ENCODE measurements at places on chromosomes 13 and 19.

DNA sequence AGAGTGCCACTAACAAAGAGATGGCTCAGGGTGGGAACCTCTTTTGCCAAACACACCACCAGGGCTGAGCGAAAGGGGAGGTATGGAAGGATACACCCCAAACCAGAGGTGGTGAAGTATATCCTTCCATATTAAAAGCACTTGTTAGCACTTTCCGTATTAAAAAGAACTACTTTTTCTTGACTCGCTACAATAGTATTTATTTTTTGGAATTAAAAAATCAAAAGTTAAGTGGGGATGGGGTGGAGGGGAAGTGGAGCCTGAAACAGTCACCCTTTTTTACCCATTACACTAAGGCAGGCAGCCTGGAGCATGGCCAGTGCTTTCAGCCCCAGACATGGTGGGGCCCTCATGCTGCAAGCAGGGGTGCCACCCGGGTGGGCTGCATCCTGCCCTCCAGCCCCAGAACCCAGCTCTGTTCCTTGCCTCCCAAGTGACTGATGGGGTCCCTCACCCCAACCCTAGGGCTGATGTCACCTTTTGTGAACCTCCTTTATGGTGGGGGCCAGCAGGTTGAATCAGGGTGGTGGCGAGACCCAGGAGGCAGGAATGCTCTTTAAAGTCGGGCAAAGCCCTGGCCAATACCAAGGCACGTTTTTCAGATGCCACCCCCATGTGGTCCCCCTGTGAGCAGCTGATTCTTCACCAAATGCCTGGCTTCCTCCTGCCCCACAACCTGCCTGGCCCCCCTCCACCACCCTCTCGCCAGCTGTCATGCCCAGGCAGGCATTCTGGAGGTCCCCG, 31.0 kb downstream of the LYL1 start:
- ATAC-seq: no peak

DNA sequence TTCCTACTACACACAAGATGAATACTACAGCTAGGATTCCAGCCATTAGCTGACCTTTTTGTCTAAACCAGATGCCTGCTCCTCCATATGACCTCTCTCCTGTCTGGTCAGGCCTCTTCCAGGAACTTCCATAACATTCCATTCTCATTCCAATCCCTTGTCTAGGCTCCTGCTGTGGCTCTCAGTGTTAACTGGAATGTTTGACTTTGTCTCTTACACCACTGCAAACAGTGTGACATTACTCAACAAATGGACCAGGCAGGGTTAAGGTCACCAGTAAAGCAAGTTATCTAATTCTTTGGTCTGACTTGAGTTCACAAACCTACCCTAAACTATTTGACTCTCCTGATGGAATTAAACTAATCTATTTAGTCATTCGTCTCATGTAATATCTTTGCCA, 2.1 kb upstream of the GPC6 start:
- ATAC-seq: no peak

- no peak for ATAC-seq
Measured at GRCh38 chr13:66489586-66489985, 740.5 kb downstream of the PCDH9 start.

- no peak for ATAC-seq
Measured at GRCh38 chr13:22211876-22212275, 541.0 kb downstream of the FGF9 start.

DNA sequence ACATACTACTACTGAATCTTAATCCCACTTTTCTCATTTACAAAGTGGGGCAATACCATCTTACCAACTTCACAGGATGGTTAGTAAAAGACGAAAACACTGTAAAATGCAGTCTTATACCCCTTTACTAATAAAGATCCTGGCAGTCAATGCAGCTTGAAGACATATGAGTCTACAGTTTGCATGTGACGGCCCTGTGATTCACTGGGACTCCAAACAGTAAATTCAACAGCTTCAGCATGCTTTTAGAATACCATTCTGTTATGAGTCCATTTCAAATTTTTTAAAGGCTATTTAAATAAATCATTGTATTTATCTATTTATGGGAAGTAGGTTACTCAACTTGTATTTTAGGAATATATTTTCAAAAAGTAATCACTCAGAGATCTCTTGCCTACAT, 629.1 kb downstream of the LIG4 start:
- peak; percentile 47 for ATAC-seq

DNA sequence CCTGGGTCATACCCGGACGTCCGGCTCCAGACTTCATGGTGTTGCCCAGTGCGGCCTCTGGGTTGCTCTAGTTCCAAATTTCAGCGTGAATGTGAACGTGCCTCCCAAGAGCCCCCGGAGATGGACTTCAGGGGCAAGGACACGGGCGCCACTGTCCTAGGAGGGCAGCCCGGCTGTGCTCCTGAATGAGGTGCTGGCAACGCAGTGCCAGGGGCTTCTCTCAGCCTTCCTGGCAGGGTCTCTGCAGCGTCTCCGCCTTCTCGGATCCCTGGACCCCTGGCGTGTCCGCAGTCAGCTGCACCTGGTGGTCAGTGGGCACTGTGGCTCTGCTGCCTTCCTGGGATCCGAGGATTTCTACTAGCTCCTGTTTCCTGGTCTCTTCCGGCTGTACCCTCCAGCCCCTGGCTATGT, 101.7 kb upstream of the MCF2L start:
- ATAC-seq: no peak

- peak; percentile 43 for ATAC-seq
Measured at GRCh38 chr13:108326309-108326708, 56.8 kb downstream of the TNFSF13B start.

GRCh38 chr13:63595811-63596210, 2180.2 kb upstream of the PCDH20 start:
- no peak for ATAC-seq

DNA sequence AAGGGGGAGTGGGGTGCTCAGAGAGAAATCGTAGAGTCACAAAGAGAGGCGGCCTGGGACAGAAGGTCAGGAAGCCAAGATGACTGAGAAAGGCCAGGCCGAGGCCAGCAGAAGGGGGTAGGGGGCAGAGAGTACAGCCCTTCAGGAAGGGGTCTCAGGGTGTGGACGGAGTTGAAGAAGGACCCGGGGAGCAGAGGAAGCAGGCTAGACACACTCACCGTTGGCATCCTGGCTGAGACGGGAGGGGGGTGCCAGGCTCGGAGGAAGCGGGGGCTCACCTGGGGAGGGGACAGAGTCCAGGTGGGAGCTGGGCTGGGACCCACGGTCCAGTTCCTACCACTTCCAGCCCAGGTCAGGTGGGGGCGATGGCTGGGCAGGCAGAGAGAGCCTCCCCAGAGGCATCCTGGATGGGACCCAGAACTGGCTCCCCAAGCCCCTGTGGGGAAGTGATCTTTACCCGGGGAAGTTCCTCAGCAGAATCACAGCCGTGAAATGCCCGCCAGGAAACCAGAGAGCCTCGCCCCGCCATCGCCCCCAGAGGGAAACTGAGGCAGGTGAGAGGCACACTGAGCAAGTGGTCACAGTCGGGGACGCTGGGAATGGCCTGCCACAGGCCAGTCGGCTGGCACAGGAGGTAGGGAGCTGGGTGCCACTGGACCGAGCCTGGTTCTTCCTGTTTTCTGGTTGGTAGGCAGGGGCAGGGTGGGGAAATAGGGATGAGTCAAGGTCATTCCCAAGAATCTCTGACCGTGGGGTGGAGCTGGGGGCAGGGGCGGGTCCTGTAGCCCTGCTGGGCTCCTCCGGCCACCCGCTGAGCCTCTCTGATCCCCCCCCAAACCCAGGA, 1.4 kb downstream of the MATK start:
- ATAC-seq: peak; percentile 48

GRCh38 chr13:75091718-75092117, 390.3 kb downstream of the TBC1D4 start:
- peak; percentile 11 for ATAC-seq

- ATAC-seq: no peak
Measured at GRCh38 chr13:104657196-104657595, 1591.0 kb upstream of the SLC10A2 start.

- no peak for ATAC-seq
Measured at GRCh38 chr19:24060687-24061356, 26.2 kb upstream of the ZNF254 start.

GRCh38 chr19:46745030-46745429, 827 bp upstream of the FKRP start:
- ATAC-seq: peak; percentile 7

DNA sequence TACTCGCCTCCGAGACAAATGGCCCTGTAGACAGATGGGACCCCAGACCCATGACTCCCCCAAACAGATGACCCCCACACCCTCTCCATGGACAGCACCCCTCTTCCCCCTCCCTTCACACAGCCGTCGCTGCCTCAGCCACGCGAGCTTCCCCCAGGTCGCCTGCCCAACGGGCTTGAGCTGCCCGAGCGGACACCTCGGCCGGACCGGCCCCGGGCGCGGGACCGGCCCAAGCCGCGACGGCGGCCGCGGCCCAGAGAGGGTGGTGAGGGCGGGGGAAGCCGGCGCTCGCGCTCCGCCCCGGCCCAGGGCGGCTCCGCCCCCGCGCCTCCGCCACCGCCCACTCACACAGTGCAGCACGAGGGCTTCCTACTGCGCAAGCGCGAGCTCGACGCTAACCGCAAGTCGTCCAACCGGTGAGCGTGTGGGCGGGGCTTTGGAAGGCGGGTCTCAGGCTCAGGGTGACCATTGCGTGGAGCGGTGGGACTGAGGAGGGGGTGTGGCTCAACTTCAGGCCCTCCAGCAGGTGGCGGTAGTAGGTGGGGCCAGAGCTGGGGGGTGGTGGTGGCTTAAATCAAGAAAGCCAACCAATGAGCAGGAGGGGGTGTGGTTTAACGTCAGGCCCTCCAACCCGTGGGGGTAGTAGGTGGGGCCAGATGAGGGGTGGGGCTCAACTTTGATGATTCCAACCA, 6.2 kb upstream of the SHKBP1 start:
- peak; percentile 95 for ATAC-seq

DNA sequence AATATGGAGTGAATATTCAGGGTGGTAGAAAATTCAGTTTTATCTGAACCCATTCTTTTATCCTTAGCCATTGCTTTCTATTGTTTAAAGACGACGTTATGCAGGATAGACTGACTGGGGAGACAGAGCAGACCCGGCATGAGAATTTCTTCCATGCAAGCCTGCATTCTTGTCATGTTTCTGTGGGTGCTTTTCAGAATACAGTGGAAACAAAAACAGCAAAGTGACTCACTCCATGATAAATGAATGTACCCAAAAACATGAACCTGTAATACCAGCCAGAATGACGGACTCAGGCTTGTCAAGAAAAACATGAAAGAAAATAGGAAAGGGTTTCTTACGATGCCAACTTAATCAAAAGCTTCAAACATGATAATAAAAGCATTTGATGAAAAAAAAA, 924.0 kb downstream of the EFNB2 start:
- no peak for ATAC-seq

DNA sequence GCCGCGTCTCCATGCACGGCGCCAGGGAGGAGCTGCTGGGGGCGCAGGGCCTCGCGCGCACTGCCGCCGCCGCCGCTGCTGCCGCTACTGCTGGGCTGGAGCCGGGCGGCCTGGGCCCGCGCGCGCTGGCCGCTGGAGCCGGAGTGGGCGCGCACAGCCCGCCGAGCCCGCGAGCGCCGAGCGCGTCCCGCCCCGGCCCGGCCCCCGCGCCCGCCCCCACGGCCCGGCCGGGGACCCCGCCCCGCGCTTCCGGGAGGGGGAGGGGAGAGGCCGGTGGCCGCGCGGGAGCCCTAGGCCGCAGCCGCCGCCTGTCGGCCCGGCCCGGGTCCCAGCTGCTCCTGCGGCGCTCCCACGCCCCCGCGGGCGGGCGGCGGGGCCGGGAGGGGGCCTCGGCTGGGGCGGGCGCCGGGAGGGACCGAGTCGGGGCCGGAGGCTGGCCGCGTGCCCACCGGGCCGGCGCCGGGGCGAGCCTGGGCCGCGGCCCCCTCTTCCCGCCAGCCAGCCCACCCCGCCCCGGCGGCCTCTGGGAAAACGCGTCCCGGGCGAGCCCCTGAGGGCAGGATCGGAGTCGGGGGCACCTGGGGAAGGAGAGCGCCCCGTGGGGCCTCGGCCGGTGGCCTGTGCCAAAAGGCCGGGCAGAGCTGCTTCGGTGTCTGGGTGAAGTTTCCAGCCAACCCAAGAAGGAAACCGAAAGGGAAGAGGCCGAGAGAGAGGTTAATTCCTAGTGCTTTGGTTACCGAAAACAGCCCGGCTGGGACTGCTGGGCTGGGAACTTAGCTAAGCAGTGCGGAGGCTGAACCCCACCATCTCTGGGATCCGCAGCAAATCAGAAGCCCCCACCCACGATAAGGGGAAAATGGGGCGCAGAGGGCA, at the start of gene STK24:
TSS of gene STK24 (minus strand) at position 145 of the 873 bp plus-strand sequence. CDS start 321 bp downstream, outside the sequence.
- ATAC-seq: peak; percentile 80

DNA sequence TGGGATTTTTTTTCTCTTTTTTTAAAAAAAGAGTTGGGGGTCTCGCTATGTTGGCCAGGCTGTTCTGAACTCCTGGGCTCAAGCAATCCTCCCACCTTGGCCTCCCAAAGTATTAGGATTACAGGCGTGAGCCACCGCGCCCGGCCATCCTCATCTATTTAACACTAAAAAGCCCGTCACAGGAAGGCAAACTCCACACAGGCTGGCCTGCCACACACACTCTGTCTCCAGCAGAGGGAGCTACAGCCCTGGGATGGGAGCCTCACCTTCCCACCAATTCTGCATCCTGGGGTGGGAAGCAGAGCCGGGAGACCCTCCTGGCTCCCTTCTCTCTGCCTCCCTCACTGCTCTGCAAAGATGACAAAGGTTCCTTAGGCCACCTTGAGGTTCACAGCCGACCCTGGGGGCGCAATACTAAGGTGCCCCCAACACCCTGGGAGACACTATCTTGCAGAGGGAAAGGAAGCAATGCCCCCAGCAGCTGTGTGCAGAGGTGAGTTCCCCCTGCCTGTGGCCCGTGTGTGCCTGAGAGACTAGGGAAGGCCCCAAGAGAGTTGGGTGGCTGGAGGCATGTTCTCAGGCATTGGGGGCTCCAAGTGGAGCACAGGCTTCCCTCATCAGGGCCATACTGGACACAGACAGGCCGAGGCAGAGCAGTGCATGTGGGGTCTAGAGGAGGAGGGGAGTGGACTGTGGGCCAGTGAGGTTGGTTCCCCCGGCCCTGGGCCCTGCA, 27.4 kb upstream of the TIMM44 start:
- peak; percentile 36 for ATAC-seq

DNA sequence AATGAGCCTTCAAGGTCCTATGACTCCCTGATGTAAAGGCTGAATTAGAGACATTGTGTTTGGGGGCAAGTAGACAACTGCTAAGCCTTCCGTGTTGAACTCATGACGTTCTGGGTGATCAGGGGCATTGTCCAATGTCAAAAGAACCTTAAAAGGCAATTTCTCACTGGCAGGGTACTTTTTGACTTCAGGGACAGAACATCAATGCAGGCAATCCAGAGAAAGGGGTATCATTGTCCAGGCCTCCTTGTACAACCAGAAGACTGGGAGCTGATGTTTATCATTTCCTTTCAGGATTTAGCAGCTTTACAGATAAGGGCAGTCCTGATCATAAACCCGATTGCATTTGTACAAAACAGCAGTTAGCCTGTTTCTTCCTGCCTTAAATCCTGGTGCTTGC, 25.0 kb upstream of the SMAD9 start:
- ATAC-seq: no peak

DNA sequence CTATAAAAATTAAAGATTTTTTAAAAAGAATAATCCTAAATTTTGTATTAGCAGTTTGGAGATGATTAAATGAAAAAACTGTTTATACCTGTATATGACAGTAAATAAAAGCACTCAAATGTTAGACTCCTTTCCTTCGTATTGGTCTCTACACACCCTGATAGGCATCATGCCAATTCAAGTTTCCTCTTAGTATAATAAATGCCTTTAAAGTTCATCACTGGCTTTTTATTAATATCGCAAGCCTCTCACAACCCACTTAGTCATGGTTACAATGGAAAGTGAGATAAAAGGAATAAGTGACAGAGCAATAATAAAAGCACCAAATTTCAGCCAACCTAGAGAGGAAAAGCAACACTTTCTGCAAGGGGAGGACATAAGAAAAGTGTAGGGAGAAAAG, 102.2 kb downstream of the PIBF1 start:
- no peak for ATAC-seq

- ATAC-seq: no peak
Measured at GRCh38 chr13:50115695-50116094, 100.5 kb downstream of the KCNRG start.

Measured in motor neuron (in vitro differentiated cells).